Right ventricle myocardium superior (tissue), 1 donor: ENCODE measurements at places on chromosomes 11 and 22. TPM values are rescaled to one million over a fixed set of nuclear protein-coding genes. Genes with fewer than 3 reads are reported as not detected.

PARVG gene
- 3.5 TPM for total RNA-seq

GRCh38 chr11:12441231-12441861 is 64.0 kb downstream of the PARVA start:
- no peak for DNase-seq

KIAA1671 gene
- total RNA-seq: 12.6 TPM

HTR3B gene
- total RNA-seq: not detected

GRCh38 chr11:9535189-9535781 is 38.2 kb upstream of the WEE1 start:
- peak; percentile 90 for DNase-seq

GLYATL1B gene
- total RNA-seq: not detected

PI4KA gene
- 38.4 TPM for total RNA-seq

GRCh38 chr11:11250470-11250869 is 102.6 kb downstream of the CSNK2A3 start:
- no peak for DNase-seq

GRCh38 chr22:41939981-41940831 is 6.7 kb downstream of the CENPM start:
- peak; percentile 47 for DNase-seq

GRCh38 chr11:2754008-2754407 is 54.2 kb upstream of the KCNQ1OT1 start:
- DNase-seq: no peak
